Right renal cortex interstitium (tissue), 3 donors: ENCODE measurements at places on chromosomes 16 and 17. TPM values are rescaled to one million over a fixed set of nuclear protein-coding genes. Genes with fewer than 3 reads are reported as not detected.

GRCh38 chr17:77845541-77846225, 112.8 kb upstream of the TNRC6C start:
- no peak for DNase-seq

DNA sequence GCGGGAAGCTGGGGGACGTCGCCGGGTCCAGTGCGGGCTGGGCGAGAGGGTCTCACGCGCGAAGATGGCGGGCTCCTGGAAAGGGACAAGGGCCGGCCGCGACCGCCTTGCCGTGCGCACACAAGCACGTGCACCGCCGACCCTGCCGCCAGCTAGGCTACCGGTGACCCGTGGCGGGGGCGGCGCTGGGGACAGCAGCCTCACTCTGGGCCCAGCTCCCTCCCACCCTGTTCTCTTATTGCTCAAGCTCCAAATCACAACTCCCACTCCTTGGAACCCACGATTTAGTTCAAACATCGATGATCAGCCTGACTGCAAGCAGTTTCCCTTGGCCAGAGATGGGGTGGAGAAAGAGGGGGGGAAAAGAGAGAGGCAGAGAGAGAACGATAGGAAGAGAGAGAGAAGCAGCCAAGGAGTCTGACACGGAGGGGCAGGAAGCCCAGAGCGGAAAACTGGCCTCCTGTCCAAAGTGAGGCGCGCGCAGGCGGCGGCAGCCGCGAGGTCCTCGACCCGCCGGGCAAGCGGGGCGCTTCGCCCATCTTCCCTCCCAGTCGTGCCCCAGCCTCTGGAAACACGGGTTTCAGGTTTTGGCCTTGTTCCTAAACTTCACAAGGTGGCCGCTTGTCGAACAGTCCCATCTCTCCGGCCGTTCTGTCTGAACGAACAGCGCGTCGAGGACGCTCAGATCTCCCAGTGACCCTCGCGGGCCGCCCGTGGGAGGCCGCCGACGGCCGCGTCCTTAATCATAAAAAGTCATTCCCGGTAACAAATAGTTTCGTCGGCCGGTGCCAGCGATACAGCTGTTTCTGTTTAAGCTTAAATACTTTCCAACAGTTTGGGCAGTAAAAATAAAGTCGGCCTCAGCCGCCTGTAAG, 1.7 kb upstream of the CBX8 start:
- no peak for DNase-seq

GRCh38 chr16:71762186-71762585, 37.7 kb upstream of the PHLPP2 start:
- DNase-seq = no peak

DNA sequence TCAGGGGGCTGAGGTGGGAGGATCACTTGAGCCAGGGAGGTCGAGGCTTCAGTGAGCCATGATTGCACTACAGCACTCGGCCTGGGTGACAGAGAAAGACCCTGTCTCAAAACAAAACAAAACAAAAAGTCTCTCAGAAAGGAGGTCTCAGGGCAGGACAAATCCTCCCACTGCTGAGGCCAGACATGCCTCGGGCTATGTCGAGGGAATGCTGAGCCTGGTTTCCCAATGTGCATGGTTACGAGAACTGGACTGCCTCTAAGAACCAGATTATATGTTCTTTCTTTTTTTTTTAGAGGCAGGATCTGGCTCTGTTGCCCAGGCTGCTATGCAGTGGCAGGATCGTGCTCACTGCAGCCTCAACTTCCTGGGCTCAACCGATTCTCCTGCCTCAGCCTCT, 27.6 kb downstream of the TRAP1 start:
- no peak for DNase-seq

DNA sequence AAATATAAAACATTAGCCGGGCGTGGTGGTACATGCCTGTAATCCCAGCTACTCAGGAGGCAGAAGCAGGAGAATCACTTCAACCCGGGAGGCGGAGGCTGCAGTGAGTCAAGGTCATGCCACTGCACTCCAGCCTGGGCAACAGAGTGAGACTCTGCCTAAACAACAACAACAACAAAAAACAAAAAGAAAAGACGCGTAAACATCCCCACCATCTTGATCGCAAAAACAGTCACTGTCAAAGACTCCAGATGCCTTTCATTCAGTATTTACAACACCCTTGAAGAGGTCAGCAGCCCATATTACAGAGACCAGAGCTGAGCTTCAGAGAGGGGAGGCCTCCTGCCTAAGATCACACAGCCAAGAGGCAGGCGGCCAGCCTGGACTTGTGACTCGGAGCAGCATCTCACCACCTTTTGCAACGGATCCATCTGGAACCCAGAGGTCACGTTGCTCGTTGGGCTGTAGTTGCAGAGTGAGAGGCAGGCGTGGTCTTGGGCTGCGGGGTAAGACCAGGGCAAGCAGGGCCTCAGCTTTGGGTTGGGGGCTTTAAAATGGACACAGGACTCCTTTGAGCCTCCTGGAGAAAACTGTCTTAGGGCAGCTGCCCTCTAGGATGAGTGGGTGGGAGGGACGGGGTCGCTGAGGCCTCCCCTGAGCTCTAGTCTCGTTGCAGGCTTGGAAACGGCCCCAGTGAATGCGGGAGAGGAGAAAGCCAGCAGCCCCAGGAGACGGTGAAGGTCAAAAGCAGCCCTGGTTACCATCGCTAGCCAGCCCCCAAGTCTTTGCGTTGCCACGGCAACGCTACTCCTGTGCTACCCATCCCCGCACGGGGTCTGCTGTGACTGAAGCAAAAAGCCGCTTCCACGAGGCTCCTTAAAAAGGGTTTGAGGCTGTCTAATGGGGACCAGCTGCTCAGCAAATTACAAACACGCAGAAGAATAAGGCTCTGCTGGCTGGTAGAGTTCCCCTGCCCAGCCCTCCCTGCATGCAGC, 26.1 kb downstream of the LGALS3BP start:
- DNase-seq = no peak

DNA sequence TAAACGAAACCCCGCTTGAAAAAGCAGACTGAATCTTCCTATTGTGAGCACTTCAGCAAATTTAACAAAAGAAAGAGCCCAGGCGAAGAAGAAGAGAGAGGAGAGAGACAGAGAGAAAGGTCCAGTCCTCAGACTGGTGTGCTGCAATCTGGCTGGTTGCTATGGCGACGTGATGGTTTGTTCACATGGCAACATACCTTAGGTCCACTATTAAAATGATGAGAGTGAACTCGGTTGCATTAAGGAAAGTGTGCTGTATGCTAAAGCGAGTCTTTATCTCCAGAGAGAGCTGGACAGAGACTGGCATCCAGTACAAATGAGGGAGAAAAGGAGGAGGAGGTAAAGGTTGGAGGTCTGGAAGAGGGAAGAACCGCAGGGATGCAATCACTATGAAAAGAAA, 271.8 kb upstream of the ZFHX3 start:
- no peak for DNase-seq

The KRT222 gene
- 0.14 TPM for polyA plus RNA-seq

The PROCA1 gene
- polyA plus RNA-seq = 5.2 TPM

The CCL16 gene
- polyA plus RNA-seq = 0.14 TPM

The FN3K gene
- 24.3 TPM for polyA plus RNA-seq

- DNase-seq = no peak
Observed at GRCh38 chr16:50301626-50302471, 35.5 kb downstream of the ADCY7 start.

The RASD1 gene
- polyA plus RNA-seq = 0.80 TPM

The SLC2A4 gene
- polyA plus RNA-seq = 1.6 TPM

- DNase-seq = no peak
Observed at GRCh38 chr17:61416540-61417363, 17.1 kb downstream of the TBX2 start.

DNA sequence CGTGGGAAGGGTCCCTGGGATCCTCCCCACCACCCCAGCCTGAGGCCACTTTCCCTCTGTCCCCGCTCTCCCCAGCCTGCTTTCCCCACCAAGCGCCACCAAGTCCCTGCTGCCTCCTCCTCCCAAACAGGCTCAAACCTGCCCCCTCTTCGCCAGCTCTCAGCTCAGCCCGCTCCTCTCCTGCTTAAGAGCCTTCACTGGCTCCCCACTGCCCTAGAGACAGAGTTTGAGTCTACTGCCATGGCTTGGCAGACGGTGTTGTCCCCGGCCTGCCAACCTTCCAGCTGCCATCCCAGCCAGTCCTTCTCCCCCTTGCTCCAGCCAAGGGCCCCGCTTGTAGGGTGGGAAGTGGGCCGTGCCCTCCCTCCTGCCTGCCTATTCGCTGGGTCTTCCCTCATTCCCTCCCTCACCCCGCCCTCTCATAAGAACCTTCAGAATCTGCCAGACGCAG, 11.1 kb downstream of the IL4R start:
- no peak for DNase-seq

The ETV4 gene
- 32.2 TPM for polyA plus RNA-seq

DNA sequence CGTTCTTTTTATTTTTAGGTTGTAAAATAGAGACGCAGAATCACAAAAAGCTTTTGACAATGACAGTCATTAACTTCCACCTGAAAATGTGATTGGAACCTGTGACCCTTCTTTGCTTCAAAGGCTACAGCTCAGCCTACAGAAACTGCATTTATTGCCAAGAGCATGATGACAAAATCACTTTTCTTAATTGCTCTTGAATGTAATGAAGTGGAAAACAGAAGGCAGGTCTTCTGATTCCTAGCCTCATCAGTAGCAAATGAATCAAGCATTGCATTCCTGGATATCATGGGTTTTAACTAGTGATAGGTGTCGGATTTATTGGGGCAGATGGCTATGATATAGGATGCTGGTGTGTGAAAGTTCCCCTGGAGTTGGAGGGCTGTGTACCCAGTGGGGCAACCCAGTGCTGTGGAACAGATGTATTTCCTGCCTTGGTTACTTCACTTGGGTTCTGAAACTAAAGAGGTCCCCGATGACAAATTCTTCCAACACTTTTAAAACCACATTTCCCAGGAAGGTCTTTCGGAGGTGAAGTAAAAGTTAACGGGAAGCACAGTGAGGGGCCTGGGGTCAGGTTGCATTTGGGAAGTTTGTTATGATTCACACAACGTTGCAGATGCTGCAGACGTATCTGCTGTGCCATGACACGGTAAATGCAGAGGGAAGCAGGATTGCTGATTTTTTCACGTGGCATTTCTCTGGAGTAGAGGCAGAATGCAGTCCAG, 127.5 kb downstream of the HS3ST3A1 start:
- DNase-seq = no peak

- DNase-seq = no peak
Observed at GRCh38 chr16:58348986-58349385, 43.3 kb upstream of the GINS3 start.

The ZNF785 gene
- 17.9 TPM for polyA plus RNA-seq

DNA sequence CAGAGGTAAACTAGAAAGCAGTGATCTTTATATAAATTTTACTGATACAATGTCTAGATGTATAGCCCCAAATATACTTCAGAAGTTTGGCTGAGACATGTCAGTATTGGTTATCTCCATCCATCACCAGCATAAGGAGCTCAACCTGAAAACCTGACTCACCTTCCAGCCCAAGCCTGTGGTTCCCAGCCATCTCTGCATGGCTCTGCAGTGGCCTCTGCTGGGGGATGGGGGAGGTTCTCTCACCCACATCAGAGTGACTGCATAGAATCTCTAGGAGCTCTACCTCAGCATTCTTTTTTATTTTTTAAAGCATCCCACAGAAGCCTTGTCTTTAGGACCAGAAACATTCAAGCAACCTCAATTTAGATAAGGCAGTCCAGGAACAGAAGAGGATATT, 27.3 kb downstream of the USP7 start:
- DNase-seq = no peak

The TOM1L1 gene
- polyA plus RNA-seq = 104 TPM

The CTRB2 gene
- not detected for polyA plus RNA-seq

- DNase-seq = no peak
Observed at GRCh38 chr17:80219763-80220053, 425 bp downstream of the SGSH start.

GRCh38 chr16:35651841-35652240, 2192.4 kb downstream of the TP53TG3F start:
- DNase-seq = no peak

- no peak for DNase-seq
Observed at GRCh38 chr16:89946515-89946914, 2.0 kb upstream of the DEF8 start.

GRCh38 chr16:53755026-53755910, 51.3 kb downstream of the FTO start:
- DNase-seq = no peak

DNA sequence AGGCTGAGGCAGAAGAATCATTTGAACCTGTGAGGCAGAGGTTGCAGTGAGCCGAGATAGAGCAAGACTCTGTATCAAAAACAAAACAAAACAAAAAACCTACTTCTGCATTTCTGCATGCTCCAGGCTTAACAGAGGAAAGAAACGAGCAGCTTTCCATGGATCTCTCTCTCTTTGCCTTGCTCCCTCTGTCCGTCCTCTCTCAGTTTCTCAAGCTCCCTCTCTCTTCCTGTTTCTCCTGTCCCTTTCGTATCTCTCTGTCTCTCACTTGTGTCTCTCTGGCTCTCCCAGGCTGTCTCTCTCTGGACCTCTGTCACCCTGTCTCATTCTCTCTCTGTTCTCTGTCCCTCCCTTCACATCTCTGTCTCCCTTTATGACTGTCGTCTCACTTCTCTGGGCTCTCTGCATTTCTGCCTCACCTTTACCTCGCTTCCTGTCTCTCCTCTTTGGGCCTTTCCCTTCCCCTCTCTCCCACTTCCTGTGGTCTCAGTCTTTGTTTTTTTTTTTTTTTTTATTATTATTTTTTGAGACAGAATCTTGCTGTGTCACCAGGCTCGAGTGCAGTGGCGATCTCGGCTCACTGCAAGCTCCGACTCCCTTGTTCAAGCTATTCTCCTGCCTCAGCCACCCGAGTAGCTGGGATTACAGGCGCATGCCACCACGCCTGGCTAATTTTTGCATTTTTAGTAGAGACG, 4.1 kb upstream of the PITPNA start:
- no peak for DNase-seq

DNA sequence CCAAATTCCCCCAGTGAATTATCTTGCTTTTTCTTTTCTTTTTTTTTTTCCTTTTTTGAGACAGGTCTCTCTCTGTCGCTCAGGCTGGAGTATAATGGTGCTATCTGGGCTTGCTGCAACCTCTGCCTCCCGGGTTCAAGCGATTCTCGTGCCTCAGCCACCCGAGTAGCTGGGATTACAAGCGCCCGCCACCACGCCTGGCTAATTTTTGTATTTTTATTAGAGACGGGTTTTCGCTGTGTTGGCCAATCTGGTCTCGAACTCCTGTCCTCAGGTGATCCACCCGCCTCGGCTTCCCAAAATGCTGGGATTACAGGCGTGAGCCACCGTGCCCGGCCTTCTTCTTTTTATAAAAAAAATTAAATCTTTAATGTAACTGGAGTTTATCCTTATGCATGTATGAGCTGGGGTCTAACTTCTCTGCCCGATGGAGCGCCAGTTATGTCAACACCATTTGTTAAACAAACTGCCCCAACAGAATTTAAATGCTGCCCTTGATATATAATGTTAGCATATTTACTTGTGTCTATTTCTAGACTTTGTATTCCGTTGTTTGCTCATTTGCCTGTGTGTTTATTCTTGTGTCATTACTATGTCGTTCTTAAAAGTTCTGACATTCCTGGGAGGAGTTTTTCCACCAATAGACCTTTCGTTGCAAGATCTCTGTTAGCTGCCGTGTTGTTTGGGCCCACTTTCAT, 535 bp upstream of the AURKB start:
- no peak for DNase-seq

The SYNGR3 gene
- polyA plus RNA-seq = 1.3 TPM

The WWOX gene
- polyA plus RNA-seq = 40.3 TPM

GRCh38 chr17:81121841-81122733, 43.2 kb upstream of the PVALEF start:
- DNase-seq = no peak

GRCh38 chr16:74249846-74250245, 46.8 kb upstream of the PSMD7 start:
- DNase-seq = no peak

The FBXL16 gene
- polyA plus RNA-seq = 1.1 TPM

The SLC22A31 gene
- 0.11 TPM for polyA plus RNA-seq

GRCh38 chr17:73759734-73760438, 115.6 kb upstream of the SDK2 start:
- no peak for DNase-seq
